ENCODE measurements at places on chromosomes 7 and 10.

DNA sequence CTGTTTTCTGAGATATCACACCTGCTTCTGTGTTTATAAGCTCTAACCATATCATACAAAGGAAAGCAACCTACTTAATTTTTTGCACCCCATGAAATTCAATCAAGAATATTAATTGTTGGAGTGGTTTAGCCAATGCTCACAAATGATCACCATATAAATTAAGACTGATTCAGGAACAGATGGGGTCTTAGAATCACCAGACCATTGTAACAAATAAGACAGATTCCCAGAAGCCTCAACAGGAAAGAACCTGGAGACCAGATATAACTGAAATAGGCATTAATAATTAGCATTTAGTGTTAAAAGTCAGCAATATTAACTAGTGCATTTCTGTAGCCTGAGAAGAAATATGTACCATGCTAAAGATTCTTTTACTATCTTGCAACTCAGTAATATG, 73.6 kb downstream of the SLC13A1 start:
- no peak for DNase-seq

DNA sequence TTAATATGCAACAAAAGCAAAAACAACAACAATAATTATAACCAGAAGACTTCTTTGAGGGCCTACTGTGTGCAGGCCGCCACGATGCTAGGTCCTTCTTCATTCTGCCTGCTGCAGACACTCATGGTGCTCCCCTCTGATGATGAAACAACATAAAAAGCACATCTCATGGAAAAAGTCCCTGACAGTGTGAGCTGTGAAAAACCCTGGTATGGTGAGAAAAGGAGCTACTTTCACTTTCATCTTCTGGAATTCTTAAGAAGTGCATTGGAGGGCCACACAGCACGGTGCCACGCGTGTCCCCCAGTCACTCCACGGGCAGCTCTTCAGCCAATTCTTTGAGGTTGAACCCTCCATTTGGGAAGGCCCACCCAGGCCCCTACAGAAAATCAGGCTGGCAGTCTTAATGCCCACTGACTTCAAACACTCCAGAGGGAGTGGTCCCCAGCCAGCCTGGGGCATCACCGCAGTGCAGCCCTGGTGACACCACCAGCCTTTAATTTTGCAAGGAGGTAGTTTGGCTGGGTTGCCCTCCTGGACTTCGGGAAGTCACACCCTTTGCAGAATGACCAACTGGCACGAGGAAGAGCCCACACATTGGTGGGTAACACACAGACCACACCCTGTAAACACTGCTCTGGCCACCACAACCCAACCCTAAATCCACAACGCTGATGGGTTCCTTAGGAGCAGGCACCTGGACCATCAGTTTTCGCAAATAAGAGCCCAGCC, 7.7 kb downstream of the KCNMA1 start:
- no peak for DNase-seq

DNA sequence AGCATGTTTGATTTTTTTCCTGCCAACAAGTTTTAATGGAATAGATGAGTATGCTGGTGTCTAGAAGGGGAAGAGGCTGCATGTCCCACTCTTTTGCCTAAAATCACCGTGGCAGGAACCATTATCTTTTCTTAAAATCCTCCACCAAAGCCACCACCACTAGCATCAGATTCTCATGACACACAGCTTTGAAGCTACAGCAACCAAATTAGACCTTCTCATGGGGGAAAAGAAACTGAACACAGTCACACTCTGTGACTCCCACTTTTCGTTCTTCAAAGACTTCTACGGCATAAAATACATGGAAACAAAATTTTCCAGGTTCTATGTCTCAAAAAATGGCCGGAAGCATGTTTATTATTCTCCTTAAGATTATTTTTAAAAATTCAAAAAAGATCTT, 81.8 kb downstream of the SGMS1 start:
- no peak for DNase-seq

- DNase-seq, result no peak
These were observed 36.6 kb upstream of the CCAR1 start for GRCh38 chr10:68684413-68684812.

DNA sequence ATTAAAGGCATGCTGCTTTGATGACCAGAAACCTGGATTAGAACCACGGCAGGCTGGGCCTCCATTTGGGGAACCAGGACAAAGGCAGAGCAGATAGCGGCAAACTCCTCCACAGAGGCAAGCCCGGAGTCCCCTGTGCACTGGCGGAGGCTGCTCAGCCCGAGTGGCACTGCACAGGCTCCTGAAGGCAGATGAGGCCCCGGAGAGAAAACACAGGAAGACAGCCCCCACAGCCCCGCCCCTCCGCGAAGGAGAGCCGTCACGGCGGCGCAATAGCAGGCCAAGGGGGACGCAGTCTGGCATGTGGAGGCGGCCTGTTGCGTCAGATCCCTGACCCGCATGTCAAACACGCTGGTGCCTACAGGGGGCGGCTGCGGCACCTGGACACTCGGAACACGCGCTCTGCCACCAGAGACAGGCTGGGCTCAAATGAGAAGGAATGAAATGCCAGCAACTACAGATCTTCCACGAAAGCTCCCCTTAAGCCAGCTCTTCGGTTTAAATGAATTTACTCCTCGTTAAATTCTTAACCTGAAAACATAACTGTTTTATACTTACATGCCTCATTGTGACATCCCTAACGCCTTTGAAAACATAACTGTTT, 128.5 kb downstream of the MAD1L1 start:
- peak; percentile 72 for DNase-seq
